ENCODE measurements at places on chromosomes 2 and 18.

- no peak for DNase-seq
These were observed 2.1 kb upstream of the RFTN2 start for GRCh38 chr2:197677483-197677882.

GRCh38 chr2:19559596-19560240, 201.3 kb upstream of the OSR1 start:
- no peak for DNase-seq

GRCh38 chr2:174597345-174598047, at the start of gene WIPF1:
WIPF1 (minus strand) TSS chr2:174597804; CDS start chr2:174585573, 12,231 bp downstream.
- DNase-seq = no peak

DNA sequence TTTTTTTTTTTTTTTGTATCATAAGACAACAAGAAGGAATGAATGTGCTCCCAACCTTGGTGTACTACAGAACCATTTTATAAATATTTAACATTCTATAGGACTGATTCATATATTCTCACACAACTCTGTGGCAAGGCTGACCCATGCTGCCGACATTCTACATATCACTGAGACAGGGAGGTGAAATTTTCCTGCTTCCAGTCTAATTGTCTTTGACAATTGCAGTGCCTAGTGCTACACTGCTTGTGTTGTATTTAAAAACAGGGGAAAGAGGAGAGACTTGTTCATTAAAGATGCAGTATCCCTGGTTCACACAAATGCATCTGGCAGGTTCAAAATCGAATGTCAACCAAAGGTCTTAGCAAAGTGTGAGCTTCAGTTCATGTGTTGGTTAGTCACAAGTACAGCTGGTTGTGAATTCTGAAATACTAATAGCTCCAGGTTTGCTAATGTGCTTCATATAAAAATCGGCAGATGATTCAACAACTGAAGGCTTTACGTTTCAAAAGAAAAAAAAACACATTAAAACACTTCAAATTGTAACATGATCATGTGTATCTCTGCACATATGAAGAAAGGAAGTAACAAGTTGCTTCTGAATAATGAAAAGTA, 130.8 kb downstream of the FIGN start:
- no peak for DNase-seq

DNA sequence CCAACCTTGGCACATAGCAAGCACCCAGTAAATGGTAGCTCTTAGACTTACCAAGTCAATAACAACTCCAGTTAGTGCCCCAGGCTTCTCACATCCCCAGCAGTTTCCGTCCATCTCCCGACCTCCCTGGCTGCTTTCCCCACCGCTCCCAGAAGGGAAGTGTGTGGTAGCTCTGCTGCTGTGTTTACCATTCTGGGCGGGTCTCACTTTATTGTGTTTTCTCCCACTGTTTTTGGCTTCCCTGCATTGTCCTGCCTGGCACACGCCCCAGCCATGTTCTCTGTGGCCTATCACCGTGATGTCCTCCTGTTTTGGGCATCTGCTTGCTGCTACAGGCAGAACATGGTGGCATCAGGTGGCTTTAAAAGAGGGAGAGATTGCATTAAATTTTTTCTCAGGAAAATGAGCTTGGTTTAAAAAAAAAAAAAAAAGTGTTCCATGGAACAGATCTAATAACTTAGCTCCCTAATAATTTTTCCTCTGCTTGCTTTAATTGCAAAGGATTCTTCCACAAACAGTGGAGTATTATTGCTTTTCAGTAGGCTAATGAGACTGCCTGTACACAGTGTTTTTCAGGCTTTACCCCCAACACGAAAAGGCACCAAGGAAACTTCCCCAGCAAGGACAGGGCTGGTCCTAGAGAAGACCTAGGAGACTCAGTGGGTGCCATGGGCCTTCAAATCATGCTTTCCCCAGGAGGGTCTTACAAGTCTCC, 8.0 kb upstream of the COX7A2L start:
- no peak for DNase-seq

DNA sequence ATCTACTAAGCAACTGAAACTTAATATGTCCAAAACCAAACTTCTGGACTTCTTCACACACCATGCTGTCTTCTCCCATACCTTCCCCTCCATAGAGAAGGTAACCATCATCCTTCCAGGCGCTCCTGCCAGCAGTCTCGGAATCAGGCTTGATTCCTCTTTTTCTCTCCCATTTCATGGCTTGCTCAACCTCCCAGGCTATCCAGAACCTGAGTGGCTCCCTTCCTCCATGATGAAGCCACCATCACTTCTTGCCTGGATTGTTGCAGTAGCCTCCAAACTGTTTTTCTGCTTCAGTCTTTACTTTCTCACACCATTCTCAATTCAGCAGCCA, 40.1 kb upstream of the NDUFV2 start:
- DNase-seq = no peak

Data from caudate nucleus (tissue), 63 donors.